Neural crest cell (in vitro differentiated cells): ENCODE measurements at places on chromosomes 2 and 18. TPM values are rescaled to one million over a fixed set of nuclear protein-coding genes. Genes with fewer than 3 reads are reported as not detected.

- no peak overlapping the region for H3K27ac ChIP-seq
- no peaks in the 10 kb centered on the region for H3K27me3 ChIP-seq
- no peak for DNase-seq
- H3K4me1 ChIP-seq = peaks cover 7% of the 10 kb centered on the region
Observed at GRCh38 chr2:38517284-38517683, 85.4 kb downstream of the HNRNPLL start.

DNA sequence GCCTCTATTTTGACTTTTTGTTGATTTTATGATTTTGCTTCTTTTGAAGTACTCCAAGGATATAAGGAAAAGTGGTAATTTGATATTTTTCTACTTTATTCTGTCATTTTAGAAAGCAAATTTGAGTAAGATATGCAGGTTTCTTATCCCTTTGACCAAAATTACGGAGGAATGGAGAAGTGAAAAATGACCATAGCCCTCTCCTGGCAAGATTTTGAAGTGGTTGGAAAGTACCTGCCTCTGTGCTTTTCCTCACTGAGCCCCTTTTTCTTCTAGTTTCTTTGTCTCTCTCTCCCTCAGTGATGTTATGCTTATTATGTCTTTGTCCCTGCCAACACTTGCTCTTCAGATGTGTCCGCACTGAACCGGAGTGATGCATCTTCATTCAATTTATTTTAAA is 898.1 kb downstream of the EPHA4 start:
- H3K4me1 ChIP-seq = peaks cover 8% of the 10 kb centered on the region
- H3K27ac ChIP-seq = no peak overlapping the region
- H3K27me3 ChIP-seq = peaks cover 2% of the 10 kb centered on the region
- H3K4me3 ChIP-seq = no peak overlapping the region
- no peak for DNase-seq

Gene HK2
- 40.1 and 43.3 TPM in 2 replicates for total RNA-seq

Gene MAP3K19
- not detected in 2 replicates for total RNA-seq

Gene ANKRD29
- total RNA-seq = 0.61 and 0.96 TPM in 2 replicates

Gene RND3
- total RNA-seq = 49.7 and 54.3 TPM in 2 replicates

Gene C2orf69
- 16.2 and 18.0 TPM in 2 replicates for total RNA-seq

Gene CENPA
- total RNA-seq = 34.5 and 35.1 TPM in 2 replicates

Gene ZC3H6
- 7.3 and 7.9 TPM in 2 replicates for total RNA-seq

Gene TOGARAM2
- 0.35 TPM in 1 of 2 replicates, not detected in the other for total RNA-seq

Gene GRHL1
- total RNA-seq = 2.0 and 3.4 TPM in 2 replicates
